Body of pancreas (tissue), 4 donors: ENCODE measurements at places on chromosomes 16 and 17. TPM values are rescaled to one million over a fixed set of nuclear protein-coding genes. Genes with fewer than 3 reads are reported as not detected.
A peak's percentile ranks its signal among the peaks of the same experiment; 100 is the strongest.

DNA sequence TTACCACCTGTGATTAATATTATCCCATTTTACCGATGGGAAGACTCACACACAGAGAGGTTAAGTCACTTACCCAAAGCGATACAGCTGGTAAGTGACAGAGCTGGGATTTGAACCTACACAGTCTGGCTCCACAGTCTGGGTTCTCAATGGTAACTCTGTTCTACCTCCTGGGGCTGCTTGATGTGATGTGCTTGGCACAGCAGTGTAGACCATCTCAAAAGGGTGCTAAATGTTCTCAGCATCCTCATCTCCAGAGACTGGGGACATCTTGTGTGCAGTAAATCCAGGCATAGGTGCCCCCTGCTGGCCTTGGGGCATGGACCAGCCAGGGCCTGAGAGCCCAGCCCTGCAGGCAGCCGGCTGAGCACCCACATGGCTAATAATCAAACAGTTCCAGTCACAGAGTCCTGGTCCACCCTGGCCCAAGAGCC lies 15.4 kb upstream of the KATNB1 start:
- DNase-seq: peak; percentile 84

DNA sequence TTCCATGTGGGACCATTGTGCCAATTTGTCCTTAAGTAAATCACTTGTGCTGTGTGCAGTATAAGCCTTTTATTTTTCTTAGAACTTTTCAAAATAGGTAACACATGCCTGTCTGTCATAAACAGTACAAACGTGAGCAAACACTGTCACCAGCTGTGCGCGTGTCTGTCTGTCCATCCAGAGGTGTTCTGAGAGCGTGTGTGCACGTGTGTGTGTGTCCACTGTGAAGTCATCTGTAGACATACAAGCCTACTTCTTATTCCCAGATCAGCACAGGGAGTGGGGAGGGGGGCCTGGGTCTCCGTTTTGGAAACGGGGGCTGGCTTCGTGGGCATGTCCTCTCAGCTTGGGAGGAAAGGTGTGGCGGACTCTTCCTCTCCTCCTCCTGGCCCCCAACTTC lies 9.4 kb downstream of the TMEM235 start:
- DNase-seq: no peak

HYDIN gene
- total RNA-seq: 5.6 TPM

DNA sequence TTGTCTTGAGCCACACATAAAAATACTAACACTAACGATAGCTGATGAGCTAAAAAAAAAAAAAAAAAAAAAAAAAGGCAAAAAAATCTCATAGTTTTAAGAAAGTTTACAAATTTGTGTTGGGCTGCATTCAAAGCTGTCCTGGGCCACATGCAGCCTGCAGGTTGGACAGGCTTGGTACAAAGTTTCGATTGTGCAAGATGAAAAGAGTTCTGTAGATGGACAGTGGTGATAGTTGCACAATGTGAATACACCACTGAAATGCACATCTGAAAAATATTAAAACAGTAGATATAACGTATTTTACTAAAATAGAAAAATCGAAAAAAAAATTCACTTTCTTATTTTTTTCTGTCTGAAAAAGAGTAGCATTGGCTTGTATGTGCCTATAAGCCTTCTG lies 42.9 kb downstream of the AMFR start:
- DNase-seq: no peak

DNA sequence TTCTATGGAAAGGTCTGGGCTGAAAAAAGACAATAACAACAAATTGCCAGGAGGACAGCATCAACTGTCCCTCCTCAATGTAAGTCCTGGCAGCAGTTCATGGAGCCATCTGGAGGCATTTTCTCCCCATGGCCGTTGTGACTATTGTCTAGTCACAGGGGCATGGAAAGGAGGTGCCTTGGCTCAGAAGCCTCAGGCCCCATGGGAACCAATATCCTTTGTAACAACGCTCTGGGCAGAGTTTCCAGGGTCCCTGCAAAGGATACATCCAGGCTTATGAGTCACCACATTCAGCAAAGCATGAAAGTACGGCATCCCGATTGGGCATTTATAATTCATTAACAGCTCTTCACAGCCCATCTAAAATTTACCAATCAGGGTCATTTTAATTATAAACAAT lies 85.2 kb downstream of the GLG1 start:
- DNase-seq: no peak

ZP2 gene
- not detected for total RNA-seq

ZNF778 gene
- 5.6 TPM for total RNA-seq

TP53TG3B gene
- total RNA-seq: not detected

DNA sequence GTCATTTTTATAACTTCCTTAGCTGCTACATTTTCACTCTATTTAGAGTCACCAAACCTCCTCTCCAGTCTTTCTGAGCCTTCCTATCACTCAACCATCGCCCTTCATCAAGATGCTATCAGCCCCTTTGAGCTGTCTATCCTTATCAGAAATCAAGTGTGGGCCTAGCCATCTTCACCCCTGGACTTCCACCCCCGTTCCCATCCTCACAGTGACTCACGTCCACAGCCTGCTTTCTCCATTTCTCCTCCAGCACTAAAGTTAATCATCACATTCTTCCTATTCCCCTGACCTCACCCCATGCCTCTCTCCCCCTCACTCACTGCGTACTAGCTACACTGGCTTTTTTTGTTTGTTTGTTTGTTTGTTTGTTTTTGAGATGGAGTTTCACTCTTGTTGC lies 2.4 kb upstream of the TEKT3 start:
- no peak for DNase-seq

GRCh38 chr17:7650509-7651096 lies at the start of gene ATP1B2:
Gene ATP1B2 (plus strand): TSS chr17:7650926. CDS start chr17:7651519, 593 bp downstream.
- peak; percentile 84 for DNase-seq

DNA sequence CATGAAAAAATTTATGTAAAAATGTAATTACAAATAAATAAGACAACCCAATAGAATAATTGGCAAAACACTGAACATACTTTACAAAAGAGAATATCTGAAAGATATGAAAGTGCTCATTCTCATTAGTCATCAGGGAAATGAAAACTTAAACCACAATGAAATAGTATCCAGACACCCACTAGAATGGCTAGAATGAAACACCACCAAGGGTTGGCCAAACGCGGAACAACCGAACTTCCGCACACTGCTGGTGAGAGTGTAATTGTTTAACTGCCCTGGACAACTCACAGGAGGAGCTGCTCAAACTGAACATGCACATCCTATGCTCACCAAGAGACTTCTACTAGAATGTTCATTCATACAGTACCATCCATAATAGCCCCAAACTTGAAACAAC lies 5.8 kb upstream of the ZDHHC7 start:
- DNase-seq: no peak

DNA sequence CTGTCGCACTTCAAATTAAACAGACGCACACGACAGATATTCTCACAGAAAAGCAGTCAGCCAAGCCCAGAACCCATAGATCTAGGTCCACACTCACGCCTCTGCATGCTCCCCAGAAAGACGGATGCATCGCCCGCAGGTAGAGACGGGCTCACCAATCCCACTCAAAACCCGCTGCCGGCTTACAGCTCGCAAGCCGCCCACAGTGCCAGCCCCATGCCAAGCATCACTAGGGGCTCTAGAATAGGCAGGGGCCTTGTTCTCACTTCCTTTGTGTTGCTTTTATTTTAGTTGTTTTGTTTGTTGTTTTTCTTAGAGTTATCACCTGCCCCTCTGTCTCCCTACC lies 336 bp upstream of the BMERB1 start:
- DNase-seq: no peak

STARD3 gene
- 63.9 TPM for total RNA-seq

- no peak for DNase-seq
Measured at GRCh38 chr17:77307479-77308198, 166.9 kb downstream of the SEC14L1 start.

MMP15 gene
- total RNA-seq: 35.3 TPM

DNA sequence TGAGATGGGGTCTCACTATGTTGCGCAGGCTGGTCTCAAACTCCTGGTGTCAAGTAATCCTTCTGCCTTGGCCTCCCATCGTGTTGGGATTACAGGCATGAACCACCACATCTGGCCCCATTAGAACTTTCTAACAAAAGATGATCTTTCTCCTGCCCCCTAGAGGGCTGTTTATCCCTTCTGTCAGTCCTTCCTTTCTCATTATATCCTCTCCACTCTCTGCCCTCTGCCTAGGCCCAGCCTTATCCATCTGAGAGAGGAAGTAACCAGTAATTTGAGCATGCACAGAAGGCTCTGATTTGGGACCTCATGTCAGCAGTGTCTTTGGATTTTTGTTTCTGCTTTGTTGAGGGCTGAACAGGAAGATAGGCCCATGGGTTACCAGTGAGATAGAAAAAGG lies 4.4 kb upstream of the DHX40 start:
- no peak for DNase-seq

GRCh38 chr16:69626256-69626655 lies 60.5 kb downstream of the NFAT5 start:
- no peak for DNase-seq

DNA sequence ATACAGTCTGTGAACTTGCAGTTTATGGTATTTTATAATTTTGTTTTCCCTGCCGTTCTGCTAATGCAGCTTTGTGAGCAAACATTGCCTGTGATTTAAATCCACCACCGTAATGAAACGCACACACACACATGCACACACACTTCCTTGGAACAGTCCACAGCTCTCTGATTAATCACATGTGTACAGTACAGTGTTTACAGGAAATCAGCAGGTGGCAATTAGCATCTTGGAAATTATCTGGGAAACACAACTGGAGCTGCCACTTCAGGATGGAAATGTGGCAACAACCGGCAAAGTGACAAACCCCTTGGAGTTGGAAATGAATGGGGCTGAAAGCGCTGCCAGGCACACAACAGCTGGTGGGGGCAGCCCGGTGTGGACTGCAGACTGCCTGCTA lies 12.9 kb upstream of the ZKSCAN2 start:
- DNase-seq: no peak

GRCh38 chr16:53549970-53550690 lies 47.1 kb upstream of the AKTIP start:
- peak; percentile 56 for DNase-seq

- no peak for DNase-seq
Measured at GRCh38 chr16:63938661-63939060, 1183.2 kb downstream of the CDH11 start.

DNA sequence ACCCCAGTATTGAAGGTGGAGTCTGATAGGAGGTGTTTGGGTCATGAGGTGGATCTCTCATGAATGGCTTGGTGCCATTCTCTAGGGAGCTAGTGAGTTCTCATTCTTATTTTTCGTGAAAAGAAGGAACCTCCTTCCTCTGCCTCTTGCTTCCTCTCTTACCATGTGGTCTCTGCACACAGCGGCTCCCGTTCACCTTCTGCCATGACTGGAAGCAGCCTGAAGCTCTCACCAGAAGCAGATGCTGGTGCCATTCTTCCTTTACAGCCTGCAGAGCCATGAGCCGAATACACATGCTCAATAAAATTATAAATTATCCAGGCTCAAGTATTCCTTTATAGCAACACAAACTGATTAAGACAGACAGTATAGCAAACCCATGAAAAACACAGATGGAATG lies 545.1 kb upstream of the C16orf82 start:
- no peak for DNase-seq

- DNase-seq: peak; percentile 81
Measured at GRCh38 chr17:49880291-49881053, 32.6 kb upstream of the TAC4 start.

DNA sequence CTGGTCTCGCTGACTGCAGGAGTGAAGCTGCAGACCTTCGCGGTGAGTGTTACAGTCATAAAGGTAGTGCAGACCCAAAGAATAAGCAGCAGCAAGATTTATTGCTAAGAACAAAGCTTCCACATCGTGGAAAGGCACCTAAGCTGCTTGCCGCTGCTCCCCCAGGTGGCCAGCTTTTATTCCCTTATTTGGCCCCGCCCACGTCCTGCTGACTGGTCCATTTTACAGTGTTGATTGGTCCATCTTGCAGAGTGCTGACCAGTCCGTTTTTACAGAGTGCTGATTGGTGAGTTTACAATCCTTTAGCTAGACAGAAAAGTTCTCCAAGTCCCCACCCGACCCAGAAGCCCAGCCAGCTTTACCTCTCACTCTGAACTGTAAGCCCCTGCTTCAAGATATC lies 227.8 kb downstream of the ABCC12 start:
- DNase-seq: no peak

DNA sequence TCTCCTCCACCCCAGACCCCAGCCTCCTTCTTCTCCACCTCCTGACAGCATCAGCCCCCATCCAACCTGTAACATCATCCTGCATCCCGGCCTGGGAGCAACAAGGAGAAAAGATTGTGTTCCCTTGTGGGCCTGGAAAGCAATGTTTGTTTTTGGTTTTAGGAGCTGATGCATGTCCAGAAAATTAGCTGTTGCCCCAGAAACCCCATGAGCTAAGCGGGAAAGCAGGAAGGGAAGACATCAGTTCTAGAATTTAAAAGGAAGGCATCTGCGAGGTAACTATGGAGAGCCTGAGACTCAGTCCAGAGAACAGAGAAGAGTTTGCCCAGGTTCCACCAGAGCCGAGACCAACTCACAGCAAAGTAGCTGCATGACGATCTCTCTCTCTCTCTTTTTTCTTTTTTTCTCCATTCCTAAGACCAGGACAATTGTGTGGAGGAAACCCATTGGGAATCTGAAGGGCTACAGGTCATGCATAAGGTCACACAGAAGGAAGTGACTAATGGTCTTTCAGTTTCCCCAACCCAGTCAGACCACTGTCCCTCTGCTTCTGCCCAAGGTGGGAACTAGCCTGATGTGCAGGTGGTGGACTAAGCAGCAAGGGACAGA lies 124.4 kb downstream of the SLC39A11 start:
- DNase-seq: no peak

PRM2 gene
- total RNA-seq: not detected

DNA sequence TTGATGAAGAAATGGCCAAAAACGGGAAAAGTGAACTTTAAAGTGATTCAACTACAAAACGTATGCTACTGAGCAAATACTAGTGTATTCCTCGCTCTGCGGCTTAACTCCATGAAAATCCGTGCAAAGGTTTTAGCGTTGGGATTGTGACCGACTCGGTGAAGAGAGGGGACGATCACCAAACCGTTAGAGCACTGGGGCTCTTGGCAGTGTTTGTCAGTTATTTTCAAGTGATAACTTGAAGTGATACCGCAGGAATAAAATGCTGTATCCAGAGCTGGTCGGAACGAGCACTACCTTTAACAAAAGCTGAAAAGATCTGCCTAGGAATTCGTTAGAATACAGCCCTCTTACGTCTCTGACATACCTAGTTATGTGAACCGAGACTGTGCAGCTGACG lies 773 bp upstream of the PPM1D start:
- DNase-seq: no peak

GRCh38 chr16:14650629-14651028 lies 17.9 kb downstream of the BFAR start:
- DNase-seq: no peak

GRB2 gene
- 118 TPM for total RNA-seq

SLX1A gene
- 41.5 TPM for total RNA-seq

MAPK8IP3 gene
- total RNA-seq: 103 TPM

DNA sequence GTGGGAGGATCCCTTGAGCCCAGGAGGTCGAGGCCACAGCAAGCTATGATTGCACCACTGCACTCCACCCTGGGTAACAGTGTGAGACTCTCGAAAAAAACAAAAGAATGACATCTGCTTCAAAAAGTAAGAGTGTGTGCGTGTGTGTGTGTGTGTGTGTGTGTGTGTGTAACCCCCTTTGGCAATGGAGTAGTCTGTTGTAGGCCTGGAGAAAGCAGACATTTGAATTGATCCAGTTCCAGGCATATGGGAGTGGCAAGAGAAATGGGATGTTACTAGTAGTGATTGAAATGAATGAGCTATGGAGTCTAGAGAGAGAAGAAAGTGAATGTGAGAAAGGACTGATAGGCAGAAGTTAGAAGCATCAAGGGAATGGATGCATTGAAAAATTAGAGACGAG lies 9.9 kb downstream of the CASC3 start:
- no peak for DNase-seq
